ENCODE measurements at places on chromosomes 13 and 19.

- no peak for DNase-seq
These were observed 21.9 kb downstream of the COMP start for GRCh38 chr19:18768997-18769891.

GRCh38 chr19:37007587-37008220 is 70.5 kb upstream of the ZNF420 start:
- peak; percentile 28 for DNase-seq

GRCh38 chr13:25169356-25169755 is 2.7 kb downstream of the AMER2 start:
- peak; percentile 58 for DNase-seq

- no peak for DNase-seq
These were observed 4.0 kb downstream of the GPX4 start for GRCh38 chr19:1107661-1108261.

DNA sequence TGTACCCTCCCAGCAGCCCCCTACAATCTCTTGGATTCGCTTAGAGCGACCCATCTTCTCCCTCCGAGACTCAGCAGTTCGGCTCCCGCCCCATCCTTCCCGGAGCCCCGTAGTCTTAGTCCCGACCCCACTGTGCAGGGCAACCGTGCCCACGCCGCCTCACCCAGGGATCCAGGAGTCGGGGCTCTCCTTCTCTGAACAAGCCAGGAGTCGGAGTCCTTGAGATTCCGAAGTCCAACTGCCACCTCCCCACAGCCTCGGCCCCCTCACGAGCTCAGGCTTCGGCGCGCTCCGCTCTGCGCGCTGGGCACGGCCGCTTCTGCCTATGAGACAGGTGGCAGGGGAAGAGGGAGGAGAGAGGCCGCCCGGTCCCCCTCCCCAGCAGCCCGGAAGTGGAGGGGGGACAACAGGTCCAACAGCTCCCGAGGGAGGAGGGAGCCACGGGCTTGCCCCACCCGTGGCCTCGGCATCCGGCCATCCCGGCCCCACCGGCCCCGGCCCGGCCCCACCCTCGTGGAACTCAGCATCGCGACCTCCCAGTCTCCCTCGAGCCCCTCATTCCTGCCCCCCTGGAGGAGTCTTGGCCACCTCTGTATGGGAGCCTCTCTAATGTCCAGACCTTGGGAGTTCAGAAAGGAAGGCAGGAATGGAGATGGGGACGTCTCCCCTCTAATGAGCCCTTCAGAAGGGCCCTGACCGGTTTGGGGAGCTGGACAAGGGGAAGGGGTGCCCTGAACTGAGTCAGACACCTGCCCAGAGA is at the start of gene PHLDB3:
Gene PHLDB3 (minus strand): TSS at position 321 of the 760 bp plus-strand sequence. CDS start 628 bp downstream, outside the sequence.
- DNase-seq: no peak

GRCh38 chr13:22599156-22599555 is 581.6 kb upstream of the SGCG start:
- DNase-seq: no peak

DNA sequence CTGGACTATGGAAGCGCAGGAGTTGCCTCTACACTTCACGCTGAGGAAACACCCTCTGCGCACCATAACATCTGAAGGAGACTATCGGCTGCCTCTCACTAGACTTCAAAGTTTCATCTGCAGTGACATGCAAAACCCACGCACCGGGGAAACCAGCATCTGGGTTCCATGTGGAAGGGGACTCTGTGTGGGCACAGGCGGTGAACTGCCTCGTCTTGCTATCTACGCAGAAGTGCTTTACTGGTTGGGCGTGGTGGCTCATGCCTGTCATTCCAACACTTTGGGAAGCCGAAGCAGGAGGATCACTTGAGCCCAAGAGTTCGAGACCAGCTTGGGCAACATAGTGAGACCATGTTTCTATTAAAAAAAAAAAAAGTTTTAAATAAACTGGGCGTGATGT is 116.4 kb downstream of the STK24 start:
- no peak for DNase-seq

DNA sequence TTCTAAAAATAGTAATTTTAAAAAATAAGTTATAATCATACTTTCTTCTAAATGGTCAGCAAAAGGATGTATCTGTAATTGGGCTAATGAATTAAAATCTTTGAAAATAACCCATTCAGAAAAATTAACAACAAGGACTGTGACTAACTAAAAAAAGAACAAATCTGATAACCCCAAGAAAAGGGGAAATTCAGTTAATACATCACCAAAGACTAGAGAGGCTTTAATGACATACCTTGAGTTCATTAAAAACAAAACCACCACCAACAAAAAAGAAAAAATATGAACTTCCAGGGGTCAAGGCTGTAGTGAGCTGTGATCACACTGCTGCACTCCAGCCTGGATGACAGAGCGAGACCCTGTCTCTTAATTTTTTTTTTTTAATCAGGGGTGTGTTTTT is 121.8 kb downstream of the TBC1D4 start:
- no peak for DNase-seq

GRCh38 chr19:55319785-55320184 is 5.4 kb downstream of the TMEM150B start:
- peak; percentile 53 for DNase-seq
